Stomach (tissue), 19 donors: ENCODE measurements at places on chromosomes 3 and 15. TPM values are rescaled to one million over a fixed set of nuclear protein-coding genes. Genes with fewer than 3 reads are reported as not detected.

GRCh38 chr3:192570821-192571791 lies 156.2 kb downstream of the FGF12 start:
- peak; percentile 78 for DNase-seq

Gene ADGRG7
- total RNA-seq = not detected

- DNase-seq = no peak
These were observed 210.7 kb upstream of the TRIM42 start for GRCh38 chr3:140467104-140467577.

GRCh38 chr15:92421976-92422375 lies 28.3 kb downstream of the ST8SIA2 start:
- no peak for DNase-seq

DNA sequence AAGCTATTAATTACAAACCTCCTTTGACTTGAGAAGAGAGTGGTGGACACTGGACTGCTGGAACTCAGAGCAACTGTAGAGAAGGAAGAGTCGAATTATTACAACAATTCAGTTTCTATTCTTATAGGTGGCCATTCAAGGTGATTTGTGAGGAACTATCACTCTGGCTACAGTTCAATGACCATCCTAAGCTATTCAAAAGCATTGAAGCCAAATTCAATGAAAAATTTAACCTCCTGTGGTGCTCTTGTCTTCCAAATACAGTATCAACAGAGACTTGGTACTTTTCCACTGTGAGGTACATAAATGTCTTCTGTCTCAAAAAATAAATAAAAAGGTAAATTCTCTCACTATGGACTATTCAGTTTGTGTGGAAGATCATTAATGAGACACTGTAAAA lies 513.3 kb upstream of the SEMA6D start:
- DNase-seq = no peak

DNA sequence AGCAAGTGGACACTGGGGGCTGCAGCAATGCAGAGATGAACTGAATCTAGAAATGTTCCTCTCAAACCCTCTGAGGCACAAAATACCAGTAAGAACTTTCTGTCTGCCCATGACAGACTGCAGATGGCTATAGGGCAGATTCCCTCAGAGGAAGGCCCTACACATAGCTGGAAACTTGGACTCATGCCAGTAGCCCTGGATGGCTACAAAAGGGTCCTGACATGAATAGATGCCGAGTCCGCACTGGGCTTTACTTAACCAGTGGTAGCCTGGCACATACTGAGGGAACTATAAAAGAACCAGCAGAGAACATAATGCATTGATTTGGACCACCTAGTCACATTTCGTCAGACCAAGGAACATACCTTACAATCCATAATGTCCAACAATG lies 66.7 kb downstream of the C3orf80 start:
- DNase-seq = peak; percentile 23

GRCh38 chr15:50487287-50487686 lies 59.2 kb downstream of the USP50 start:
- no peak for DNase-seq

GRCh38 chr3:138547342-138547975 lies 46.6 kb downstream of the CEP70 start:
- no peak for DNase-seq

DNA sequence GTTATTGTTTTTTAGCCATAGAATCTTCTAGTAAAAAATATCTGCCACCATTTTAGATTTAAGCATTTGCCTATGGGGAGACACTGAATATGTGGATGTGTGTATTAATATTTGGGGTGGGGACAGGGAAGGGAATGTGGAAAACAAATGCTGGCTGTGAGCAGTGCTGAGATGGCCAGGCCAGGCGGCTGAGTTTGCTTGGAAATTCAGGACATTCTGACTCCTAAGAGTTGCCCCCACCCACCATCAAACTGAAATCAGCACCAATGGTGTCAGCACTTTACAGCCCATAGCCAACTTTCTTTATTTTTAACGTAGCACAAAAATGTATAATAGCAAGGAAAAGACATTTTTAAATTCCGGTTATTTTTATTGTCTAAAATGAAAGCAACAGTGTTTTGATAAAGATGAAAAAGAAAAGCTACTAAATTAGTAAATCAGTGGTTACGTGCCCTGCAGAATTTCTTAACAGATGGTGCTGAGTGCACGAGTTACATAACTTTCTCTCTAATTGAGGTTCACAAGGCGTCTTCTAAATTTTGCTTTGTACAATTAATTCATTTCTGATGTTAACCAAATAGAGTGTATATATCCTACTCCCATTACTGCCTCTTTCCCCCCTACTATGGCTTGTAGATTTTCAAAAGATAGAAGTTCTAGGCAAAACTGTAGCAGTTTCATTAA lies 34.0 kb downstream of the B3GALNT1 start:
- DNase-seq = no peak

- no peak for DNase-seq
These were observed 128.3 kb upstream of the VEPH1 start for GRCh38 chr3:157631478-157631877.

DNA sequence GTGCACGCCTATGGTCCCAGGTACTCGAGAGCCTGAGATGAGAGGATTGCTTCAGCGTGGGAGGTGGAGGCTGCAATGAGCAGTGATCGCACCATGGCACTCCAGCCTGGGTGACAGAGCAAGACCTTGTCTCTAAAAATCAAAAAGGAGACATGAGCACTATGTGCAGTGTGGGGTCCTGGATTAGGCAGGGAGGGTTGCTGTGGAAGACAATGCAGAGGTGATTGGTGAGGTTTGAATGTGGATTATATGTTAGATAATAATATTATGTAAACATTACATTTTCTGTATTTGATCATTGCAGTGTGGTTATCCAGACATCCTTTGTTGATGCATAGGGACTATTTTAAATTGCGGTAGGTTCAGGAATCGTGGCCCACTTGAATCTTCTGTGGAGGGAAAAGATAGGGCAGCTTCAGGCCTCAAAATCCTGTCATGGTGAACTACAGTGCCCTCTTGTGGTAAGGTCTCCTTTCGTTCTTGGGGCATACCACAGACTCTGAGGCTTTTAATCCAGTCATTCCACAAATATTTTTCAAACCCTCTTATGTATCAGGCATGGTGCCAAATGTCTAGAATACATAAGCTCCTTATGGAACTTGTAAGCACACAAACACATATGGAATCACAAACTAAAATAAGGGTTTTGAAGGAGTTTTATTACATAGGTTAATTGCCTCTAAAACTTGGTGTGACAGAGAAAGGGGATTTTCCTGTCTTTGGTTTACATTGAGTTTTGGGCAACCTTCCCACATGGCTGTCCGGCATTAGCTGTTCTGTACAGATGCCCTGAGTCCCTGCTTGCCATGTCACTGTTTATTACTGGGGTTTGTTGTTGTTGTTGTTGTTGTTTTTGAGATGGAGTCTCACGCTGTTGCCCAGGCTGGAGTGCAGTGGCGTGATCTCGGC lies 37.7 kb downstream of the GPD1L start:
- peak; percentile 40 for DNase-seq

GRCh38 chr15:55902981-55903380 lies 90.4 kb downstream of the NEDD4 start:
- DNase-seq = no peak

Gene PLA2G4F
- 15.6 TPM for total RNA-seq

DNA sequence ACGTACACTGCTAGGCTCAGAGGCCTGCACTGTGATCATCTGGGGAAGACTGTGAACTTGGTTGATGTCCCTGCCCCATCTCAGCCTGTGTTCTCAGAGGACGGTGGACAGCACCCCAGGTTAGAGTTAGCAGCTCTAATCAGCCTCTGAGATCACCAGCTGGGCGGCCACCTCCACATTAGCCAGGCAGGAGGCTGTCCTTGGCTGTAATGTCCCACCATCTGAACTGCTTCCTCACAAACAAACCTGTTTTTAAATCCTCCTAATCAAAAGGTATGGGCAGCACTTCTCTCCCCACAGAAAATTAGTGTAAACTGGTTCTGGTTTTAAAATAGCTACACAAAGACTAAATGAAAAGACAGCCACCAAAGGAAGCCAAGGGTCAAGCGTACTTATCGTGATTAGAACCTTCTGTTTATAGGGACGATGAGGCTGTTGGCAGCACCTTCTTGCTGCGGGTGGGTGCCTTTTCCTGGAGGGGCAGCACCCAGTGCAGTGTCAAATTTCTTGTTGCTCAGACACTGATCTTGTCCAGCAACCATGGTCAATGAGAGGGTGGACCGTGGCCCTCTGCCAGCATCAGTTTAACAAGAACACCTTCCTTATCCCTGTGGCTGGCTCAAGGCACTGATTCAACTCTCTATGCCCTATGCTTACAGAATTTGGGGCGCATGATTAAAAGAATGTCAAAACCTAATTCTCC lies 24.6 kb downstream of the ACSBG1 start:
- peak; percentile 49 for DNase-seq

- DNase-seq = no peak
These were observed 1.5 kb downstream of the ABCC5 start for GRCh38 chr3:184016169-184016570.

Gene CTXN2
- total RNA-seq = not detected

- no peak for DNase-seq
These were observed 63.9 kb downstream of the TMCC1 start for GRCh38 chr3:129829640-129830039.

GRCh38 chr3:66390013-66390412 lies 110.8 kb downstream of the LRIG1 start:
- DNase-seq = no peak

- DNase-seq = no peak
These were observed 329.5 kb upstream of the AZI2 start for GRCh38 chr3:28678086-28678485.

DNA sequence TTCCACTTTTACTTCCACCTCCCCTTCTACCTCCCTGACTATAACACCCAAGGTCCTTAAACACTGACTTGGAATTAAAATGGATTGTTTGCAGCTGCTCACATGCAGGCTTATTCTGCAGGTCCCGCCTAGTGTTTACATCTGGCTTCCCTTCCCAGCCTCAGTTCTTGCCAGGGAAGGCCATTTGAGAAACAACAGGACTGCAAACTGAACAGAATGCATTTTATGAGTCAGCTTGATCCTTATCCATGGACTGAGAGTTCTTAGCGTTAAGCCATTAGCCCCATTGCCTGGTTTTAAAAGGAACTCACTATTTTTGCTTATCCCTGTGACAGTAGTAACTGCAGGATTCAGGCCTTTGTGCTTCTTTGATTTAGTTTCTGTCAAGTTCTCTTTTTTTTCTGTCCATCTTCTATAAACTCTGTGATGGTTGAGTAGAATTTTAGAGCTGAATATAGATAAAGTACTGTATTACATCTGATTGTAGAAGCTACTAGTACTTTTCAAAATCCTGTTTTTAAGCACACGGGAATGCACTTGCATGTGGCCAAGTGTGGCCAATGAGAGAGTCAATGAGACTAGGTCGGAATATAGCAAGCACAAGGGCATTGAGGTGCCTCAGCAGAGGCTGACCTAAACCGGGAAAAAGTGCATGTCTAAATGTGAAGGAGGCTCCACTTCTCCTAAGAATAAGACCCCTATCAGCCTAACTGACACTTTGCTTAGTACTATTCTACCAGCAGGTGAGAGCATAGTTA lies 106.4 kb downstream of the TUSC7 start:
- DNase-seq = peak; percentile 86

DNA sequence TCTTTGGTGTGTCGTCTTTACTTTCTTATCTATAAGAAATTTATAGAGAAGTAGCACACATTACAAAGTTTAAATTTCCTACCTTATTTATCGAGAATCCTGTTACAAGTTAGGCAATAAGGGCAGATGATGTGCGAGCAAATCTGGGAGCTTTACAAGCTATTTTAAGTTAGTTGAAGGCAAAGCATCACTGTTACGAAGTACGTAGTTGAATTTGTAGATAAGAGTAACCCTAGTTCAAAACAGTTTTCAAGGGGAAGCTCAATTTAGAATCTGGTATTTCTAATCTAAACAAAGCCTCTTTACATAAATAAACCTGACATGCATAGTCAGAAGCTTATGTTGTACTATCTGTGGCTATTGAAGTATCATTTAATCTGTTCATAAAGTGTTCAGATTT lies 8.4 kb downstream of the KBTBD8 start:
- no peak for DNase-seq

- DNase-seq = no peak
These were observed 29.4 kb downstream of the FHIT start for GRCh38 chr3:61221759-61222362.

DNA sequence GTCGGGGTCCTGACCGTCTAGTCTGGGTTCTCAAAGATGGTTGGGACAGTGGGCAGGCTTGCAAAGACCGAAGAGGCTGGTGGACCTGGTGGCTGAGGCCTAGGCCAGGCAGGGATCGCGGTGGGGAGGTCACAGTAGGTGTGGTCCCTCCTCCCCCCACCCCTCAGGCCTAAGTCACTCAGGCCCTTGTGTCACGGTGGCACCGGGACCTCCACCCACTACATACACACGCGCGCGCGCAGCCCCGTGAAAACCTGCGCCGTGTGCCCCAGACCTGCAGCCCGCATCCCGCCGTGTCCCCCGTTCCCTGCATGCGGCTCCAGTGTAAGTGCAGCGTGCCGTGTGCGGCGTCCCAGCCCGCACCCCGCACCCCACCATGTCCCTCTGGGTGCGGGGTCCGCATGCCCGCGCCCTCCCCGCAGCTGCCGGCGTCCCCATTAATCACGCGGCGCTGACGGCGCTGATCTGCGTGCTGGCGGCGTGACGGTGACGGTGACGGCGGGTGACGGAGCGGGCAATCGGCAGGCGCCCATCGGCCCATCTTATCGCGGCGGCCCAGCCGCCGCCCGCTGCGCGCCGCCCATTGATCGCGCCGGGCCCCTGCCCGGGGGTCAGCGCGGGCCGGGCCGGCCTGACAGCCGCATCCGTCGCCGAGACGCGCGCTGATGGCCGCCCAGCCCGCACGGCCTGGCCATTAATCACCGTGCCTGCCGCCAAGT lies 24.4 kb downstream of the SEC61A1 start:
- peak; percentile 78 for DNase-seq

GRCh38 chr3:133712017-133712416 lies 34.2 kb upstream of the TF start:
- no peak for DNase-seq

GRCh38 chr3:44909063-44909462 lies 34.7 kb downstream of the TGM4 start:
- no peak for DNase-seq

DNA sequence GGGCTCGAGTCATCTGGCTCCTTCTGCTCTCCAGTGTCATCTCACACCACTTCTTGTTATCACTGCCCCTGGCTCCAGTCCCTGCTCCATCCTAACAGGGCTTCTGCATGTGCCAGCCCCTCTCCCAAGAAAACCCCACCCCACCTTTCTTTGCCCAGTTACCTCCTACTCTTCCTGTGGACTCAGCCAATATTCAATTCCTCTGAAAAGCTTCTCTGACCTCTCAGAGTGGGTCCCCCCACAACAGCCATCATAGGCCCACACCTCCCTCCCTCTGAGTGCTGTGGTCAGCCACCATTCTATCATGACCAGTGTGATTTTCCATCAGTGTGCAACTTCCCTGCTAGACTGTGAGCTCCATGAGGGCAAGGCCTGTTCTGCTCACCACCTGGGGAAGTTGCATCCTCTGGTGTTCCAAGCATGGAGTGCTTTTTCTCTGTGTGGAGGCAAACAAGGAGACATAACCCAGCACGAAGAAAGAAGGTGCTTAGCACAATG lies 71.6 kb downstream of the ADCY5 start:
- no peak for DNase-seq
